Upper lobe of right lung (tissue), 1 donor: ENCODE measurements at places on chromosomes 12 and 14.

DNA sequence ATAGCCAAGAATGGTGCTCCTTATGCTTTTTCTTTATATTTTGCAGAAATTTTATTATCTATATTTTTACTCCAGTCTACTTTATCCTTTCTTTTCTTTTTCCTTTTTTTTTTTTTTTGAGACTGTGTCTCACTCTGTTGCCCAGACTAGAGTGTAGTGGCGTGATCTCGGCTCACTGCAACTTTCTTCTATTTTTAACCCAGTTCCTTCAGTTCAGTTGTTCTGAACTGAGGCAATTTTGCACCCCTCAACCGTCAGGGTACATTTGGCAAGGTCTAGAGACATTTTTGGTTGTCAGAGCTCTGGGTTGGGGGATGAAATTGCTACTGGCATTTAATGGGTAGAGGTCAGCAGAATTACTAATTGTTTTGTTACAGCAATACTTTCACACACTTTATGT, 75.7 kb downstream of the DIP2B start:
- no peak for DNase-seq

DNA sequence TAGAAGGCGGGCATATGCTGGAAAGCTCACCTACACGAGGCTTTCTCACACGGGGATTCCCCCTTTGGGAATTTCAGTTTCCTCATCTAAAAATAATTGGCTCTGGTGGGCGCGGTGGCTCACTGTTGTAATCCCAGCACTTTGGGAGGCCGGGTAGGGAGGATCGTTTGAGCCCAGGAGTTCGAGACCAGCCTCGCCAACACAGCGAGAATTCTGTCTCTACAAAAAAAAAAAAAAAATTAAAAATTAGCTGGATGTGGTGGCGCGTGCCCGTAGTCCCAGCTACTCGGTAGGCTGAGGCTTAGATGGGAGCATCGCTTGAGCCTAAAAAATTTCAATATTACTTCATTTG, 400 bp upstream of the NDUFA12 start:
- DNase-seq, result no peak

- no peak for DNase-seq
These were observed 11.2 kb downstream of the CD9 start for GRCh38 chr12:6211421-6211869.

- no peak for DNase-seq
These were observed 58.5 kb upstream of the HIF1A start for GRCh38 chr14:61636779-61637178.

- DNase-seq, result no peak
These were observed 170.6 kb downstream of the OTOGL start for GRCh38 chr12:80269803-80270552.
